Hindlimb muscle (tissue), 1 donor: ENCODE measurements at places on chromosomes 1 and 21.

- DNase-seq: no peak
These were observed 13.2 kb downstream of the ADAR start for GRCh38 chr1:154594811-154595210.

DNA sequence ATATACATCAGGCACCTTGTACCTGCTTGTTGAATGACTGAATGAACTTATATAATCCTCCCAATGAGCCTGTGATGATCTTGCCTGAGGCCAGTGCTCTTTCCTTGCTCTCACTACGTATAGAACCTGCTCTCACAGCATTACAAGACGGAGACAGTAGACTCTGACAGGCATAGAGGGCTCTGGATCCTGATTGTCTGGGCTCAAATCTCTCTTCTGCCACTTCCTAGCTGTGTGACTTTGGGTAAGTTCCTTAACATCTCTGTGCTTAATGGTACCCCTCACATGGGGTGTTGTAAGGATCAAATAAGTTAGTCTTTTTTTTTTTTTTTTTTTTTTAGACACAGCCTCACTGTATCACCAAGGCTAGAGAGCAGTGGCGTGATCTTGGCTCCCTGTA is 4.2 kb upstream of the MAN1C1 start:
- no peak for DNase-seq

DNA sequence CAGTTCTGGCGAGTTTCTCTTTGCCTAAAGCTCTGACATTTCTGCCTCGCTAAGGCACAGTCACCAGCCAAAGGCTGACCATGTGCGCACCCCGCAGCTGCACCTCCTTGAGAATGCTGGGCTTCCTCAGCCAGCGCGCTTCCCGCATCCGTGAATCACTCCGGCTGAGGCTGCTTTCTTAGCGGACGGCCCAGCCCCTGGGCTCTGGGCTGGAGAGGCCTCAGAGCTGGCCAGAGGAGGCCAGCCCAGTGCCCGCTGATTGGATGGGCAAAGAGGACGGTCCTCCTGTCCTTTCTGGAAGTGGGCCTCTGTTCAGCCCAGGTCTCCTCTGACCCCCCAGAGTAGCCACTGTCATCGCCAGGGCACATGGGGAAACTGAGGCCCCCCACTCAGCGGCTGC is 56.1 kb downstream of the PRDM16 start:
- DNase-seq: no peak

GRCh38 chr1:168623003-168623828 is 46.8 kb downstream of the XCL1 start:
- no peak for DNase-seq

- no peak for DNase-seq
These were observed 33.5 kb downstream of the SLC1A7 start for GRCh38 chr1:53108646-53109580.

DNA sequence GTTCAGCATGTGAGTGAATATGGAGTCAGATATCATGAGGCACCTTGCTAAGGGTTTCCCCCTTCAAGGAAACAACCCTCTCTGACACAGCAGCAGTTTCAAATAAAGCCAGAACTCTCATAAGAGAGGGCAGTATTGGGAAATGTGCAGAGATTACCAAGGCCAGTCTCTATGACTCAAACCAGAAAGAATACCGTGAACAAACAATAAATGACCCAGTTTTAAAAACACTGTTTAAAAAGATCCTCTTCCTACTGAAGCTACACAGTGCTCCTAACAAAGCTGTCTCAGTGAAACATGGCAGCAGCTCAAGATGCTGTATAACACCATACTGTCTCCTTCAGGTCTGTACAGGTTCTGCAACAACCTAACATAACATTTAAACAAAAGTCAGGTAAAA is 102.6 kb downstream of the KIAA0319L start:
- no peak for DNase-seq

DNA sequence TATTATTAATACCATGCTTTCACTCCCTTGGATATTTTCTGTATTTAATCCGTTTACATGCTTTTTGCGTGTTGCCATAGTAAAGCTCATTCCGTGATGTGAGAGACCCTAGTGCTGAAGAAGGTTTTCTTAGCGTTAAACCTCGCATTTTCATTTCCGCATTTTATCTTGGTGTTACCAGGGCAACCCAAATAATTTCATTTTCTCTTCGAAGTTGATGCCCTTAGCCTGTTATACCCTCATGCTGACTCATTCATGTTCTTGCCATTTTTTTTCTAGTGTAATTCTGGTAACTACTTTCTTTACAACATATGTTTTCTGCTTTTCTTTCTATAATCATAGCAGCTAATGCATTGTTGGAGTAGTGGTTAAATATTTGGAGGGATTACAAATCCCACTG is 37.2 kb downstream of the LRRC8C start:
- peak; percentile 28 for DNase-seq

- no peak for DNase-seq
These were observed 28.5 kb upstream of the TENT5C start for GRCh38 chr1:117577191-117577885.

GRCh38 chr21:32712641-32713040 is 15.2 kb downstream of the SYNJ1 start:
- DNase-seq: no peak

DNA sequence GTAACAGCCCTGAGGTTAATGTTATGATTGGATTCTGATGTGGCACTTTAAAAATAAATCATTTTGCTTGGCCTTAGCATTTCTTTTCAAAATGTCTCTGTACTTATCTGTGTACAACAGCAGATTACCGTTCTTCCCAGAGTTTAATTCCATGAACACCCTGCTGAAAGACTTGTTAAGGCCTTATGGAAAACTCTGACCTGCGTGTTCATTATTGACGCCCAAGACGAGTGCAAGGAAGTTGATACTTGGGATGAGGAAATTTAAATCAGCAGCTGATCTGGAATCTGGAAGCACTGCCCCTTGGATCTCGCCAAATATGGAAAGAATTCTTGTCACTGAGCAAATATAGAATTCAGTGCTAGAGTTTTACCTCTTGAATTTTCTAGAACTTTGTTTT is 6.7 kb downstream of the ERG start:
- DNase-seq: no peak

GRCh38 chr1:38420666-38421065 is 374.1 kb upstream of the POU3F1 start:
- no peak for DNase-seq

DNA sequence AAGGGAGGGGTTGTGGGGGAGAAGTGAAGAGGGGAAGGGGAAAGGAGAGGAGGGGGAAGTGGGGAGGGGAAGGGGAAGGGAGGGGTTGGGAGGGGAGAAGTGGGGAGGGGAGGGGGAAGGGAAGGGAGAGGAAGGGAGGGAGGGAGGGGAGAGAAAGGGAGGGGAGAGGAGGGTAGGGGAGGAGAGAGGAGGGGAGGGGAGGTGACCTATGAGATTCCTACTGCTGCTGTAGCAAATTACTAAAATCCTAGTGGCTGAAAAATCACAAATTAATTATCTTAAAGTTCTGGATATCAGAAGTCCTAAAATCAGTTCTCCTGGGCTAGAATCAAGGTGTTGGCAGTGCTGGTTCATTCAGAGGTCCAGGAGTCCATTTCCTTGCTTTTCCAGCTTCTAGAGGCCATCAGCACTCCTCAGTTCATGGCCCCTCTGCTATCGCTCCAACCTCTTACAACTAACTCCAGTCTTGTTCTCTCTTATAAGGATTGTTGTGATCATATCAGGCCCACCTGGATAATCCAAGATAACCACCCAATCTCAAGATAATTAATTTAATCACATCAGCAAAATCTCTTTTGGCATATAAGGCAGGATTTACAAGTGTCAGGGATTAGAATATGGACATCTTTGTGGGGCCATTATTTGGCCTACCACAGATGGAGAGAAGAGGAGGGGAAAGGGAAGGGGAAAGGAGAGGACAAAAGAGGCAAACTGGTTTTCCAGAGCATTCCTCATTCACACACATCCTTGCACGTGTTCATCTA is 30.4 kb upstream of the KANK4 start:
- no peak for DNase-seq

GRCh38 chr1:31199236-31199790 is 40.4 kb downstream of the NKAIN1 start:
- DNase-seq: no peak

- DNase-seq: no peak
These were observed 9.3 kb upstream of the FAAP20 start for GRCh38 chr1:2203671-2204414.

GRCh38 chr1:59144959-59145358 is 151.9 kb upstream of the FGGY start:
- DNase-seq: no peak

GRCh38 chr1:106817575-106817974 is 238.9 kb upstream of the PRMT6 start:
- DNase-seq: peak; percentile 45

GRCh38 chr1:59477286-59477685 is 180.4 kb downstream of the FGGY start:
- no peak for DNase-seq

GRCh38 chr1:58848818-58849411 is 65.1 kb upstream of the JUN start:
- peak; percentile 20 for DNase-seq

- DNase-seq: peak; percentile 27
These were observed 202.7 kb downstream of the RHOU start for GRCh38 chr1:228937851-228938536.

DNA sequence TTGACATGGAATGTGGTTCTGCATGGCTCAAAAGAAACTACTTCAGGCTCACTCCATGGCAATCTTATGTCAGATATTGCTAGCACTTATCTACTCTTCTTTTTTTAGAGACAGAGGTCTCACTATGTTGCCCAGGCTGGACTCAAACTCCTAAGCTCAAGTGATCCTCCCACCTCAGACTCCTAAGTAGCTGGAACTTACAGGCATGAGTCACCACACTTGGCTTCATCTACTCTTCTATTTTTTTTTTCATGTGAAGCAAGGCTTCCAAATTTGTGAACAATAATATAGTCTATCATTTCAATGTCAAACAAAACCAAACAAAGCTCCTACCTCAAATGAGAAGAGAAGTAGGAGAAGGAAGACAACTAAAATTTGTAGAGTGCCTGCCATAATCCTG is 7.5 kb upstream of the PSEN2 start:
- DNase-seq: no peak

- no peak for DNase-seq
These were observed 16.2 kb downstream of the WNT2B start for GRCh38 chr1:112524986-112525385.

DNA sequence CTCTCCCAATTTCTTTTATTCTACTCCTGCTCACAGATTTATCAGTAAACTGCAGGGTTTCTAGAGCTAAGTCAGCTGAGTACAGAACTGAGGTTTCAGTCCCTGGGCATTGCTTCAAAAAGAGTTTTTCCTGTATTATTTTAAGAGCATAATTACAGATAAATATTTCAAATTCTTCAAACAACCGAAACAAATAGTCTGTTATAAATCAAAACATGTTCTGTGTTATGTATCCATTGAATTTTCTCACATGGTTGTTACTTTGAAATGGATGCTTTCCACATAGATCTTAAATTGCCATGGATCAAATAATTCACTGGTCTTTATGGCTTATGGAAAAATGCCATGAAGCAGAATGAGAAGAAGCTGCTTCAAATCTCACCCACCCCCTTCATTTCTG is 64.5 kb downstream of the LRRC8C start:
- DNase-seq: no peak

- no peak for DNase-seq
These were observed 108.3 kb upstream of the FGGY start for GRCh38 chr1:59188413-59189213.

- DNase-seq: no peak
These were observed 3.0 kb downstream of the RXFP4 start for GRCh38 chr1:155944444-155944799.

- no peak for DNase-seq
These were observed 162.6 kb downstream of the GRIK1 start for GRCh38 chr21:29777160-29777559.

DNA sequence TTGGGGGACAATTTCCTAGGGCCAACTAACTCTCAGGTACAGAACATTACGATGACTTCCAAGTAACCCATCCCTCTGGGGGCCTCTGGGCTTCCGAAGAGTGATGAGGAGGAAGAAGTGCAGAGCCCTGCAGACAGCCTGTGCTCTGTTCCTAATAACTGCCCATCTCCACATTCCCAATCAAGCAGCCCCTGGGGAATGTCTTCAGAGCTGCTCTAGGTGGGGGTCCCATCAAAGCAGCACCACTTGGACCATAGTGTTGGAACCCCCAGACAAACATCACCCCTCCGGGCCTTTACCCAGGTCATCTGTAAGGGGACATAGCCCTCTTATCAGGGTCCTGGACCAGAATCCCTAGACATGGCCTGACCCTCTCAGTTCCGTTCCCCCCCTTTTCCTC is 357.3 kb downstream of the NPHP4 start:
- no peak for DNase-seq

DNA sequence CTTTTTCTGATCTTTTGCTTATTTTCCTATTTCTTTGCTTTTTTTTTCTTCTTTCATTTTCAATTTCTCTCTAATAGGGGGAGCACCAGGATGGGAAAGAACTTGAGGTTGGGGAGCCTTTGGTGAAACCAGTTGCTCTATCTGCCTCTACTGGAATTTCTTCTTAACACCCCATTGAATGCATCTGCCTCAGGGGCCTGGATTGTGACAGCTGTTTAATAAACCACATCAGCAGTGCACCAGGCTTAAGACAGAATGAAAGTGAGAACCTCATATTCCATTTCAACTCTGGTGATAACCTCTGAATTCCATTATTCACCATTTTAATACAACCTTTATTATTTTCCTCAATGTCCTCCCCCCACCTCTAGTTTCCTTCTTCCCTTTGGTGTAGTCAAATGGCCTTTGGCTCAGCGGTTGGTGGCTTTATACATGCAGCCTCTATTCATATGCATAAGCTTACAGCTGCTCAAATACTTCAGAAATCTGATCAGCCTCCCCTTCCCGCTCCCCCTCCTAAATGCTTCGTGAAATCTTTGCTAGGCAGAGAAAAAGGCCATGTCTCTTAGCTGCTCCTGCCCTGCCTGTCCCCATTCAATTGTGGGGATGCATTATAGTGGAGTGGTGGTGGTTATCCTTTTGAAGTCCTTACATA is 537.3 kb upstream of the PLXNA2 start:
- DNase-seq: no peak

DNA sequence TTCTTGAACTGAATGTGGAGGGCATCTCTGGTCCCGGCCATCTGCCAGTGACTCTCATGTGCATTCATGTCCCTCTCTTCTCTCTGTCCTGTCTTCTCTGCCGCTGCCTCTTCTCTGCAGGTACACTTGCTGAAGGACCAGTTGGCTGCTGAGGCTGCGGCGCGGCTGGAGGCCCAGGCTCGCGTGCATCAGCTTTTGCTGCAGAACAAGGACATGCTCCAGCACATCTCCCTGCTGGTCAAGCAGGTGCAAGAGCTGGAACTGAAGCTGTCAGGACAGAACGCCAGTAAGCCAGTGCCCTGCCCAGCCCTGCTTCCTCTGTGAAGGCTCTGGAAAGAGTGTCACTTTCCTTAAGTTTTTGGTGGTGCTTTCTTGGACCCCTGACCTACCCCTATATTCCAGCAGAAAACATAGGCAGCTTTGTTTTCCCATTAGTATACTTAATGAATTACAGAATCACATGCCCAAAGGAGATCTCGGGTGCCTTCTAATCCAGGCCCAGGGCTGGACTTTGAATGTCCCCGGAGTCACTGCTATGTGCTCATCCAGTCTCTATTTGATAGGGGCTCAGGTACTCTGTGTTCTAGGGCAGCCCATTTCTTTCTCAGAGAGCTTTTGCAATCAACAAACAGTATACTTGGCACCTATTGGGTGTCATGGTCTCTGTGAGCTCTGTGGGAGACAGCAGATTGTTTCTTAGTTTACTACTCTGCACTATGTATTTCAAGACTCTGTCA is 11.2 kb downstream of the SPATA46 start:
- DNase-seq: no peak

- DNase-seq: no peak
These were observed 1.0 kb downstream of the PLPP3 start for GRCh38 chr1:56578138-56578962.
